ENCODE measurements at places on chromosomes 11 and 22.

DNA sequence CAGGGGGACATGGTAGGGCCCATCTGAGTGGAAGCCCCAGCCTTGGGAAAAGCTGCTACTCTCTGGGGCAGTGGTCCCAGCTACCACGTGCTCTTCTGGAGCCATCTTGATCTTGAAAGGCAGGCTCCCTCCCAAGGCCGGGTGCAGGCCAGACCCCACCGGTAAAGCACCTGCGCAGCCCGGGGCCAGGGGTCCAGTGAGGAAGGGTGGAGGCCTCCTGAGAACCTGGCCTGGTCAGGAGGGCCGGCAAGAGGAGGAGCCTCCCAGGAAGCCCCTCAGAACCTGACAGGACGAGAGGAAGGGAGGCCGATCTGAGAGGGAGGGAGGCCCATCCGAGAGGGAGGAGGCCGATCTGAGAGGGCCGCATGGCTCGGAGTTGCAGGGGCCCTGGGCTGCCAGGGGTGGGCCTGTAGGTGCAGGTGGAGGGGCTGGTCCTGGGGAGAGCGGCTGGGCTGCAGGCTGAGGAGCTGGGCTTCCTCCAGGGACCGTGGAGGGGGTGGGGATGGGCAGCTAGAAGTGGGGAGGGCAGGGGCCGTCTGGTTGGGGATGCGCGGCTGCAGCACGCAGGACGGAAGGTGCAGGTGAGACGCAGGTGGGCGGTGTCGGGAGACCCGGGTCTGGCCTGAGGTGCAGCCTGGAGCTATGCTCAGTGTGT, 529 bp downstream of the GRAMD4 start:
- DNase-seq = no peak

DNA sequence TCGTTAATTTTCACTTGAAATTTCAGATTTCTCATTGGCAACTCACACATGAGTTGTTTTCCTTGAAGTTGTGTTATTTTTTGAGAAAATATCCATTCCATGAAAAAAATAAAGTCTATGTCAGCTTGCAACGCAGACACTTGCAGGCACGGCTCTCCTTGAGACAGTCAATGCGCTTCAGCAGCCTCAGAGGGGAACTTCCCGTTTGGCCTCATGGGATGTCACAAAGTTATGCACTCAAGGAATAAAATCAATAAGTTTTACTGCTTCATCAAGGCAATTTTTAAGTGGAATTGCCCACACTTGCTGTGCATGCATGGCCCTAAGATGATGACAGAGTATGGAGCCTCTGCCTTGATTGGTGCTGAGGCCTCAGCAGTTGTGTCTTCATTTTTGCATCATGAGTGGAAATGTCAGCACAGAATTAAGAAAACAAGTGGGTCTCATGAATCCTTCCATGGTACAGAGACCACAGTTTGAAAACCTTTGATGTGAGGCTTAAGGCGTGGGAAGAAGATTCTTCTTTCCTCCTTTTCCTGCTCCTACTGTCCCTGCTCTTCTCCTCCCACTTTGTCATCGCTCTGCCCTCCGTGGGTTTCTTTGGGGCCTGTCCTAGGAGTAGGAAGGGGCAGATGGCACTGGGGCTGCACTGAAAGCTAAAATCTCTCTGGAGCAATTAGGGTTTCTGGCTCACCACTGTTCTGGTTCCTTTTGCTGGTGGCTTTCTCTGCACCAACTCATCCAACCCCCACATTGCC, 509.0 kb upstream of the B3GAT1 start:
- DNase-seq = no peak

- DNase-seq = no peak
Measured at GRCh38 chr11:60504219-60504905, 10.8 kb upstream of the MS4A13 start.

DNA sequence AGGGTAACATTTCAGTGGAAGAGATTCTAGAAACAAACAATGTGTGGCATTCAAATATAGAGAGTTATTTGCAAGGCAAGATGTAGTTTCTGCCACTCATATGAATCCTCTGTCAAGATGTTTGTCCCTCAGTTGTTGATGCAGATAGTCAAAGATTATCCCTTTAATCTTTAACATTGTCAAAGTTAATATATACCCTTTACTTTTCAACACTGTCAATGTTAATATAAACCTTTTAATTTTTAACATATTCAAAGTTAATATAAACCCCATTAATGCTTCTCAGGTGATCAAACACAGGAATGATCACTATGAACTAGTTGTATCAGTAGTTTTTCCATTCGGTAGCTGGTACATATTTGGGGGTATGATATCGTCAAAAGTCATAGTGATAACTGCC, 51.9 kb upstream of the PICALM start:
- no peak for DNase-seq

- DNase-seq = no peak
Measured at GRCh38 chr11:114197799-114198500, 98.2 kb upstream of the NNMT start.

DNA sequence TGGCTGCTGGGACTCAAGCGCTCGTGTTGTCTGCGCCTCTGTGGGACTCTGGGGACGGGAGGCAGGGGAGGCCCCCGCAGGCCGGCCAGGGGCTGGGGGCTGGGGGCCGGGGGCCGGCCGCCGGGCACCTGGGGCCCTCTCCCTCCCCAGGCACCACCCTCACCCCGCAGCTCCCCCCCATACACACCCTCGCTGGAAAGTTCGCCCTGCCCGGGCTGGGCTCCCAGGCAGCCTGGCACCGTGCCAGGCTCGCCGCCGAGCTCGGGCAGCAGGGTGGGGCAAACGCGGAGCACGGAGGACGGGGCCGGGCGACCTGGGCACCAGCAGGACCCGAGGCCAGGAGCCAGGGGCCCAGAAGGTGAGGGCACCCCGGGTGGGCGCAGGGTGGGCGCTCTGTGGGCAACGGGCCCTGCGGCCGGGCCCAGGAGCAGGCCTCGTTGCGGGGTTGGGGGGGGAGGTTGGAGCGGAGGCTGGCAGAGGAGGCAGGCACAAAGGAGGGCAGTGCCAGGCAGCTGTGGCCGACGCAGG, 76.7 kb upstream of the WNT7B start:
- no peak for DNase-seq

DNA sequence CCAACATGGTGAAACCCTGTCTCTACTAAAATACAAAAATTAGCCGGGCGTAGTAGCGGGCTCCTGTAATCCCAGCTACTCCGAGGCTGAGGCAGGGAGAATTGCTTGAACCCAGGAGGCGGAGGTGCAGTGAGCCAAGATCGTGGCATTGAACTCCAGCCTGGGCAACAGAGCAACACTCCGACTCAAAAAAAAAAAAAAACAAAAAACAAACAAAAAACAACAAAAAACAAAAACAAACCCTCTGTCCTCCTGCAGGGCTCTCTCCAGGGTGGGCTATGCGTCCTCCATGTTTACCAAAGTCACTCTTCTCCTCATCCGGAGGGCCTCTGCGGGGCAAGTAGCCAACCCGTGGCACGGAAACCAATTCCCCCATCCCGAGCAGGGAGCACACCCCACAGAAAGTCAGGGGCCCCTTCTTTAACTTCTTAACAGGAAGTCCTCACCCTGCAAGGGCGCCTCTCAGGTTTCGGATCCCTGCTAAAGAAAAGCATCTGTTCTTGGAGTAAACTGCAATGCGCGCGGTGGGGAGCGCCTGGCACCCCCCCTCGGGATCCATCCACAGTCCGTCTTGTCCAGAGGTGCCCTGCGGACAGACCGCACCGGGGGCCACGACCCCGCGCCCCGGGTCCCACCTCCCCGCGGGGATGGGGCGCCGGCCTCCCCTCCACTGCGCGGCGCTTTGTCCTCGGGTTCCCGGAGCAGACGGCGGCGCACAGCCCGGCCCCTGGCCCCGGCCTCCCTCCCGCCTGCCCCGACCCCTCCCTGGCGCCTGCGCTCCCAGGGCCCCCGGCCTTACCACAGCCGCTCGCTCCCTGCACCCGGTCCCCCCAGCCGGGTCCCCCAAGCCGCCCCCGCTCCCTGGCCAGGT, 712 bp downstream of the CERK start:
- peak; percentile 21 for DNase-seq

- DNase-seq = peak; percentile 27
Measured at GRCh38 chr11:126310200-126310991, 6.5 kb downstream of the DCPS start.

DNA sequence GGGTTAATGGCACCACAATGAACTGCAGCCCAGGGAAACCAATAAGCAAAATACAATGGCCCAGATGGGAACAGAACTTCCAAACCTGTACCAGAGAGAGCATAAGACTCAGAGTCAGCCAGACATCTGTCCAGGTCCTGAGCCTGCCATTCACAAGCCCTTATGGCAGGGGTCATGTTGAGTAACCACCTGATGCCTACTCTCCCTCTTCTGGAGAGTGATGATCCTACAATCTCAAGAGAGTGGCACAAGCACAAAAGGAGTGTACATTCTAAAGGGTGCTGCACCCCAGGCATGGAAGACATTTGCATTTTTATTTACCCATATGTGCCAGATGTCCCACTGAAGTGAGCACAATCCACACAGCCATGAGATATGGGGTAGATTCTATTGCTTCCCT, 10.6 kb downstream of the TENM4 start:
- DNase-seq = no peak

DNA sequence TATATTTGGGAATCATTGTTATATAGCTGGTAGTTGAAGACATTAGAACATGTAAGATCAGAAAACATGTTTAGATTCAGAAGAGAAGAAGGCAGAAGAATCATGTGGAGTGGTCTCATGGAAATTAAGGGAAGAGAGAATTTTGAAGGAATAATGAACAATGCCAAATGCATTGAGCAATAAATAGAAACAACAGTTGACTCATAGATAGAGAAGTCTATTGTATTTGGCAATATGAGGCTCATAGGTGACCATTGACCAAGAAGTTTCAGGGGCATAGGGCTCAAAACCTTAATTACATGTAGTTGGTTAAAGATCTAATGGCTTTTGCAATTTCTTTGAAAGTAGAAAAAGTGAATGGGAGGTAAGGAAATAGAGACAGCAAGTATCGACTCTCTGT, 123.9 kb downstream of the PAX6 start:
- no peak for DNase-seq

DNA sequence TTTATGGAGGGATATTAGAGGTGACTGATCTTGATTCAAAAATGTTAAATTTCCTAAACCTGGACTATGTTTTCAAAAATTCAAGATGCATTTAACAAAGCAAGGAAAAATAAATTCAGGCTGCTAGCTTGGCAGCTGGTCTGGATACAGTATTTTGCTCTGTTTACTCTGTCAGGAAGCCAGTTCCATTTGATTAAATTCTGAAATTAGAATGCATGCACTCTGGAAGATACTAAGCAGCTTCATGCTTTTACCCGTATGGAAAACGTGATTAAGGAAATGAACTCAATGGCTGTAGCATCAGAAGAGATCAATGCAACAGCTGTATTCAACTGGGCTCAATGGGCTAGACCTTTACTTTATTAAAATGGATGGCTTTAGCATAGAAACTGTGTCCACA, 14.2 kb downstream of the C11orf71 start:
- DNase-seq = no peak

DNA sequence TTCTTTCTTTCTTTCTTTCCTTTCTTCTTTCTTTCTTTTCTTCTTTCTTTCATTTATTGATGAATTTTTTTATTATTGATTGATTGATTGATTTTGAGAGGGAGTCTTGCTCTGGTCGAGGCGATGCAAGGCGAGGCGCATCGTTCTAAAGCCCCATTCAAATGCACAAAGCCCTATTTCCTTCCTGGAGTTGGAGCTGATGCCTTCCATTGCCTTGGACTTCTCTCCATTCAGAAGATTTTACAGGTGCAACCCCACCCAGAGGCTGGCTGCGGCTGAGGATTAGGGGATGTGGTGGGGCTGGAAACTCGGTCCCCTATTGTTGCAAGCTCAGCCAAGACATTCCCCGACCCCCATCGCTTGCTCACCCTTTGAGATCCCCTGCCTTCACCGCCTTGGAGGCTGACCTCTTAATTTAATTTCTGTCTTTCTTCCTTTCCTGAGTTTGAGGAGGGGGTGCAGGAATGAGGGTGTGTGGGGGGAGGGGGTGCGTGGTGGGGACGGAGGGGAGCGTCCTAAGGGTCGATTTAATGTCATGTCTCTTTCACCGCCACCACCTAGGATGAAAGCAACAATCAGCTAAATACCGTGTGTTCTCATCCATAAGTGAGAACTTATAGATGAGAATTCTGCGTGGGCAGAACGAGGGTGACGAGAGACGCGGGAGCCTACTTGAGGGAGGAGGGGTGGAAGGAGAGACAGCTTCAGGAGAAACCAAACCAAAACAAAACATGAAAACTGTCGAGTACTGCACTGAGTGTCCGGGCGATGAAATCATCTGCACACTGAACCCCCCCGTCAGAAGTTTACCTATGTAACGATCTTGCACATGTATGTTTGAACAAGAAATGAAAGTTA, 3913.9 kb upstream of the OR11H1 start:
- DNase-seq = no peak

DNA sequence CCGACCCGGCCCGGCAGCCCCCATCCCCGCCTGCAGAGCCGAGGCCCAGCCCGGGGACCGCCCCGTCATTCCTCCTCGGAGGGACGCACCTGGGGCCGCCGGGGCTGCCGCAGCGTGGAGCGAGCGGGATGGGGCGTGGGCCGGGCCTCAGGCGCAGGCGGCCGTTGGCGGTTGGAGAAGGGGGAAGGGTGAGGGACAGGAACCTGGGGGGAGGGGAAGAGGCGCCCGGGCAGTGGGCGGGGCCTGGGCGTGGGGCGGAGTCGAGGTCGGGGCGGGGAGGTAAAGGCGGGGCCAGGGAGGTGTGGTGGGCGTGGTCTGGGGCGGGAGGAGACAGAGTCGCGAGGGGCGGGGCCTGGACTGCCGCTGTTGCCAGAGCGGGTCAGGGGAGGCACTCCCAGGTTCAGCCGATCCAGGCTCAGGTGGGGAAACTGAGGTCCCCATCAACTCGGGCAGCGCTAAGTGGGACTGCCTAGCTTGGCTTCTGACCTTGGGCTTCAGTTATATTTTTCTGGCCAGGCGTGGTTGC, at the start of gene TESMIN:
Gene TESMIN, minus strand, starts transcription at position 190 of the 526 bp plus-strand sequence. CDS start 860 bp downstream, outside the sequence.
- peak; percentile 87 for DNase-seq

- DNase-seq = no peak
Measured at GRCh38 chr11:77109236-77110019, 6.8 kb downstream of the OMP start.

- DNase-seq = peak; percentile 26
Measured at GRCh38 chr11:66543263-66544107, 2.4 kb downstream of the ZDHHC24 start.

- no peak for DNase-seq
Measured at GRCh38 chr22:49942565-49943404, 17.8 kb upstream of the PIM3 start.

DNA sequence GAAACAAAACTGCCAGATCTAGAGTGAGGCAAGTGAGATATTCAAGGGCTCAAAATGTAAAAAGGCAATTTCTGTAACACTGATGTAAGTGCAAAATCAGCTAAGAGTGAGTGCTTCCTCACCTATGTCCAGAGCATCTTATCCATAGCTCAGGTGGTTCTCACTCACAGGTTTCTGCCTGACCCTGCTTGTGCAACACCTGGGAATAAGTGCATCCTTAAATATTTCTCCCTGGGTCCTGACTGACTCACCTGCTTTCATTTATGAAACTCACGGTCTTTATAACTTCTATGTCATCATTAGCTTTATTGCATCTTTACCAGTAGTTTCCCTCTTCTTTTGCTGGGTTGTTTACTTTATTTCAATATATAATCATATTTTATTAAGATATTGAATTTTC, 260.6 kb downstream of the CNTN5 start:
- no peak for DNase-seq

All from activated T-helper 9 cell treated with anti-CD3 and anti-CD28 coated beads, Interleukin-2, amount 50 U/mL, for 16 hours (primary cell).